SJSA1 (cell line): ENCODE measurements at places on chromosomes 12 and 14.

DNA sequence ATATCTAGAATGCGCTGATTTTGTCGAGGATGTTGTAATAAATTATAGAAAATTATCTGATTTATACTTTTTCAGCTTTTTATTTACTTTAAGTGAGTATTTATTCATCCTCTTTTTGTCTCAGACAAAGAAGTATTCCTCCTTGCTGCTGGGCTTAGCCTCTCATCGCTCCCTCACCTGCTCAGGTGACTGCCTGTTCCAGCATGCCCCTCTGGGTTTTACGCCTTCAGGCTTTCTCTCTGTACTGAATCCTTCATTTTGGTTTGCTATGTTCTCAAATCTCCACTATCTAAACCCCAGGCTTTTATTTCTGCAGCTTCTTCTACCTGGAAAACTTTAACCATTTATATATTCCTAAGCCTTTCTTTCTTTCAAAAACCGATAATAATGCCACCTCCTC is 1650.9 kb upstream of the SEL1L start:
- H3K27ac ChIP-seq = no peak overlapping the region
- no peaks in the 10 kb centered on the region for H3K4me1 ChIP-seq
- H3K36me3 ChIP-seq = no peaks in the 10 kb centered on the region
- H3K27me3 ChIP-seq = no peaks in the 10 kb centered on the region
- H3K4me3 ChIP-seq = no peak overlapping the region

GRCh38 chr14:32047791-32048190 is 29.3 kb upstream of the ARHGAP5 start:
- no peak for DNase-seq
- no peaks in the 10 kb centered on the region for H3K36me3 ChIP-seq
- no peak overlapping the region for H3K4me3 ChIP-seq
- H3K27me3 ChIP-seq = no peaks in the 10 kb centered on the region

GRCh38 chr12:100793182-100793581 is 1.4 kb upstream of the ANO4 start:
- H3K27me3 ChIP-seq = peaks cover 2% of the 10 kb centered on the region
- no peak overlapping the region for H3K27ac ChIP-seq
- no peak overlapping the region for H3K4me3 ChIP-seq
- no peak for DNase-seq
- no peaks in the 10 kb centered on the region for H3K4me1 ChIP-seq

GRCh38 chr12:117370588-117370987 is 9.2 kb upstream of the NOS1 start:
- no peaks in the 10 kb centered on the region for H3K4me1 ChIP-seq
- DNase-seq = no peak
- no peaks in the 10 kb centered on the region; the same call in 1 of the 2 replicates for H3K27me3 ChIP-seq
- no peak overlapping the region for H3K27ac ChIP-seq

- H3K36me3 ChIP-seq = no peaks in the 10 kb centered on the region
- H3K4me3 ChIP-seq = no peak overlapping the region
- no peak for DNase-seq
- no peaks in the 10 kb centered on the region for H3K27me3 ChIP-seq
Measured at GRCh38 chr14:61647704-61648103, 47.6 kb upstream of the HIF1A start.
